MG63 (cell line): ENCODE measurements at places on chromosomes 6 and 20.
A peak's percentile ranks its signal among the peaks of the same experiment; 100 is the strongest.

- no peak for DNase-seq
These were observed 12.2 kb downstream of the FGD2 start for GRCh38 chr6:37017606-37018197.

DNA sequence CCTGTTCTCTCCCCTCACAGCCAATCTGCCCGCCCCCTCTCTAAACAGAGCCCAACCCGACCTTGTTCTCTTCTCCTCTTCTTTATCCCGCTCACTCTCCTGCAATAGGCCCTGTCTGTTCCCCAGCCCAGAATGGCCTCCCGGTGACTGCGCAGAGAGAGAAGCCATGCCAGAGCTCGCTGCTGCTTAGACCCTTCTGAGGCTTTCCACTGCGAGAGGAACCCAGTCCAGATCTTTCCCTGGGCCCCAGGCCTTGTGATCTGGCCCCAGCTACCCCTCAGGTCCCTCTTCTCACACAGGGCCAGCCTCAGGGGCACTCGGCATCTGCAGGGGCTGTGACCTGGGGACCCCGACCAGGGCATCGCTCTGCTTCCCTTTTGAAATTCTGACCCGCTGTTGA is 58.1 kb downstream of the TMEM242 start:
- no peak for DNase-seq

DNA sequence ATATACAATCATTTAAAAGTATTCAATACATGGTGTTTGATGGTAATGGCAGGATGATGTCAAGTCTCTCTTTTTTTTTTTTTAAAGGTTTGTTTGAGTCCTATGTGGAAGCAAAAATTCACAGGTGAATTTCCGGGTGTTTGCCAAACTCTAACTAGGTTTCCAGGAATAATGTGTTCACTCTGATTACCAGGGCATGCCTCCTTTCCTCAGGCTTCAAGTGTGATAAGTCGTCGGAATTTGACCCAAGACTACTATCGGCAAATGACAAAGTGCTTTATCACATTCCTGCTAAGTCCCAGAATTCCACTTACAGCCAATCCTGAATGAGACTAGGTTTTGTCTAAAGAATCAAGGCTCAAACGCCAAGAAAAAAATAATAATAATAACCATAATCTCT is 7.3 kb downstream of the OARD1 start:
- DNase-seq, result no peak

- no peak for DNase-seq
These were observed 153.8 kb upstream of the DTNBP1 start for GRCh38 chr6:15816661-15817060.

GRCh38 chr20:58656831-58657230 is 5.7 kb downstream of the STX16 start:
- DNase-seq, result no peak

- no peak for DNase-seq
These were observed 20.8 kb downstream of the LAMA2 start for GRCh38 chr6:128903715-128904114.

GRCh38 chr20:37980876-37981275 is 52.4 kb downstream of the TTI1 start:
- no peak for DNase-seq

DNA sequence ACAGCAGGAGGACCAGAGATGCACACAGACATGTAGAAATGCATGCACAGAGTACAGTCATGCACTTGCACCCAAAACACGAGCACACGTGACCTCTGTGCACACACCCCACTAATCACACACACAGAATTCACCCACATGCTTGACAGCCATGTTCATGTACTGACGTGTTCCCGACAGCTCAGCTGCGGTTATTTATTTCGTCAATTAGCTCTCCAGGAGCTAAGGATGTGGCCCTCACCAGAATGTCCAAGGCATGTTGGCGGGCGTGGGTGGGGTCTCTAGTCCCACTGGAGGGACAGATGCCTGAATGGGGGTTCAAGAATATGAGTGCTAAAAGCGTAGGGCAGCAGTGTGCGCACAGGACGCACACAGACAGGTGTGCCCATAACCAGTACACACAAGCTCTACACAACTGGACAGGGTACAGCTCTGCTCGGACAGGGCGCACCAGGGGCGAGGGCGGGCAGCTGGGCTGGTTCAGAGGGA is 571 bp upstream of the PRPF6 start:
- no peak for DNase-seq

GRCh38 chr20:825710-826421 is 7.6 kb upstream of the FAM110A start:
- no peak for DNase-seq

DNA sequence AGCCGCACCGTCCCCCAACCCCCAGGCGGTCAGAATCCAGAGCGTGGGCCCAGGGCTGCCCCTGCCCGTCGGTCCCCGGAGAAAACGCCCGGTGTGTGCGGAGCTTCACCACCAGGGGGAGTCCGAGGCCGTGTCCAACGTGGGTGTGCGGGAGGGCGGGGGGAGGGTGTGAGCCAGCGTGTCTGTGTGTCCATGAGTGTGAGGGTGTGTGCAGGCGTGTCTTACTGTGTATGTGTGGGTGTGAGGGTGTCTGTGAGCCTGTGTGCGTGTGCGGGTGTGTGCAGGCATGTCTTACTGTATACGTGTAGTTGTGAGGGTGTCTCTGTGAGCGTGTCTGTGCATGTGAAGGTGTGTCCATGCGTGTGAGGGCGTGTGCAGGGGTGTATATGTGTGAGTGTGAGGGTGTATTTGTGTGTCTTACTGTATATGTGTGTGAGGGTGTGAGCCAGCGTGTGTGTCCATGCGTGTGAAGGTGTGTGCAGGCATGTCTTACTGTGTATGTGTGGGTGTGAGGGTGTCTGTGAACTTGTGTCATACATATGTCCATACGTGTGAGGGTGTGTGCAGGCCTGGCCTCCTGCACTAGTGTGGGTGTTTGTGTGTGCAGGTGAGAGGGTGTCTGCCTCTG is 24.6 kb upstream of the GATA5 start:
- peak; percentile 68 for DNase-seq

- DNase-seq, result peak; percentile 6
These were observed 1.1 kb downstream of the RNASET2 start for GRCh38 chr6:166955121-166955864.

GRCh38 chr20:24770628-24771541 is 178.2 kb upstream of the CST7 start:
- DNase-seq, result no peak
